NCI-H1436 (cell line): ENCODE measurements at places on chromosomes 6 and 20.
A peak's percentile ranks its signal among the peaks of the same experiment; 100 is the strongest.

DNA sequence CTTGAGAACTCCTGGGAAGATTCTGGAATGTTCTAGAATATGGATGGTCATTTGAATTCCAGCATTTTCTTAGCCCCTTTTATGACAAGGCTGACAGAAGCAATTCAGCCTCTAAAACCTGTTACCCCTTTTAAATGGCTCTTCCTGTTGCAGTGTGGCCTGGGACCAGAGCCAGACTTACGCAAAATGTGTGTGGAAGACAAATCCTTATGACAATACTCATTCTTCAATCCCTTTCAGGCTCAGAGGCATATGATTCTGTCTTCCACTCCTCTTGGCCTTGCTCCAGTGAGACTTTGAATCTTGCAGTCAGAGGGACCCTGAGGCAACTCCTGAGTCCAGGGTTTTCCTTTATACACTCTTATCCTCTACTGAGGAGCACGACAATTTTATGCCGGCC is 287.0 kb downstream of the CLIC5 start:
- no peak for DNase-seq

DNA sequence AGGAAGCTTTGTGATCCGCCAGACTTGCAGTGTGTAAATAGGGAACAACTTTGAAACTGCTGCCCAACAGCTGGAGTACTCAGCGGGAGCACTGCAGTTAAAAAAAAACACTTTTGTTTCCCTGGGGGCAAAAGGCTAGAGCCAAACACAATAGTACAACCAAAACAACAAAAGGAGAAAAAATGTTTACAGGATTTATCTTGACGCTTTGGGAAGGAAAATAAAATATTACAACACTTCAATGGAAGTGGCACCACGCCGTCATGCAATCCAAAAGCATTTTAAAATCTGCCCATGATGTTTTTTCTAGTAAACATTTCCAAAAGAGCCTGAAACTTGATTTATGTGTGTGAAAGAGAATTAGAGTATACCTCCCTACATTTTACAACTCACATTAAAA is 26.0 kb downstream of the PTPRK start:
- no peak for DNase-seq

DNA sequence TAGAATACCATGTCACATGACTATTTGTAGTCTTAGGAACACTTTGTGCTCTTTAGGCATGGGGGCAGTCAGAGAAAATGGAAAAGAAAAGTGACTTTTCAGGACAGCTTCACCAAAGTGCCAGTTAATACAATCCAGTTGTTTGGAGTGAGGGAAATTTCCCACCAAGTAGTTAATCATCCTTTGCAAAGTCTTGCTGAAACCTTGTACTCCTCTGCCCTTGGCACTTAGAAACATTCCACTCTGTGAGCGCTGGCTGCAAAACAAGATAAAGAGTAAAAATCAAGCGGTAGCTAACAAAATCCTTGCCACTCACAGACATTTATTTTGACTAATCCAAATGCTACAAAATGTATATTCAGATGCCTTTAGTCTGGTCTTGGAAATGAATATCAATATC is 229.2 kb upstream of the HSF2 start:
- DNase-seq: no peak

- no peak for DNase-seq
Measured at GRCh38 chr6:56073761-56074160, 173.6 kb downstream of the COL21A1 start.

- no peak for DNase-seq
Measured at GRCh38 chr6:37625591-37626374, 71.9 kb downstream of the MDGA1 start.

DNA sequence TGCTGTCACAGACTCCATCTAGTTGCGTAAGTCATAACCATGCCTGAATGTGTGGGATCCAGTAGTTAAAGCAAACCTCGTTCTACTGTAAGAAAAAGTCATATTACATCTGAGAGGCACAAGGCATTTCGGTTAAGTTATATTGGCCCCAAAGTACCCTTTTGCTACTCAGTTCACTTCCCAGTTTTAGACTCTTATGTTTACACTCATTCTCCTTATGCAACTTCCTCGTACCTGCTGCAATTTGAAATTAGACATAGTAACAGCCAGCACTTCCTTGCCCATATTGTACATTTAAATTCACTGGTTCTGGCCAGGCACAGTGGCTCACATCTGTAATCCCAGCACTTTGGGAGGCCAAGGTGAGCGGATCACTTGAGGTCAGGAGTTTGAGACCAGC is 37.0 kb downstream of the PEX7 start:
- no peak for DNase-seq

DNA sequence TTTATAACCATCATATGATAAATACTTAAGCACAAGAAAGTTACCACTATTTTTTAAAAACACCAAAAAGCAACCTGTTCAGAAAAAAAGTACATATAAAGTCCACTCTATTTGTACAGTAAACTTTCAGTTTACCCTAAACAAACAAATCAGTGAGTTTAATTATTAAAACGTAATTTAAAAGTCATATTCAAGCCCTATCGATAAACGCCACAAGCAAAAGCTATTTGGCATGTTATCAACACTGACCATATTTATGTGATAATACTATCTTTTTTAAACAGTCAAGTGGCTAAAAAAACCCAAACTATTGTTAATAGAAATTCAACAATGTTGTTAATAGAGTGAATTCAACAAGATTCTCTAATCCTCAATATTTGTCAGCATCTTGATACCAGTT is 1.9 kb downstream of the KATNA1 start:
- no peak for DNase-seq

- DNase-seq: no peak
Measured at GRCh38 chr6:69105288-69105687, 470.2 kb downstream of the ADGRB3 start.

DNA sequence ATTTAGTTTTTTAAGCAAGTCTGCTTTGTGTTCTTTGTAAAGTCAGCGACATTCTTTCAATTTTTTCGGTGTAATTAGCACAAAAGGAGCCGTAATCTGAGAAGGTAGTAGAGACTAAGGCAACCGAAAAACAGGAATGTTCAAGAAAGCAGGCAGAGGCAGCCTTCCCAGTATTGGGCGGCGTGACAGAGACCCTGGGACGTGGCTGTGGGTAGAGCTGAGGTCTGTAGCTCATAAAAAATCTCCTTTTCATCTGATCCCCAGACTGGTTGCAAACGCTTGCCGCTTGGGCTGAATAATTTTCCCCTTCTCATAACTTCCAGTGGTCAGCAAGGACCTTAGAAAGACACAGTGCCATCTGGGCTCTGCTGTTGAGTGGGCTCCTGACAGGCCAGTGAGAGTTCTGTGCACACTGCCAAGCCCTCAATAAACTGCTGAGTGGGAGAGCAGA is 30.8 kb downstream of the GNAS start:
- DNase-seq: no peak

DNA sequence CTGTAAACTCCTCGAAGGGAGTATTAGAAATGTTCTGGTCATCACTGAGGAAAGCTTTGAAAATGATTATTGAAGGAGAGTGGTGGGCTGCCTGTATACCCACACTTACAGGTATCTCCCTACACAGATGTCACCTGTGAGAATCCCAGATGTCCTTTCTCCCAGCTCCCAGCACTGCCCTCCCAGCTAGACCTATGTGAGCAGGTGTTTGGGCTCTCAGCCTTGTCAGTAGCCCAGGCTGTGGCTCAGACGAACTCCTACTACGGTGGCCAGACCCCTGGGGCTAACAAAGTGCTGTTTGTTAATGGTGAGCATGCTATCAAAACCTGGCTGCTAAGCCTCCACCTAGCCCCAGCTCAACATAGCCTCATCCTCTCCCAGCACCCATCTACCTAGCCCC is 7.1 kb downstream of the PRSS16 start:
- DNase-seq: no peak

DNA sequence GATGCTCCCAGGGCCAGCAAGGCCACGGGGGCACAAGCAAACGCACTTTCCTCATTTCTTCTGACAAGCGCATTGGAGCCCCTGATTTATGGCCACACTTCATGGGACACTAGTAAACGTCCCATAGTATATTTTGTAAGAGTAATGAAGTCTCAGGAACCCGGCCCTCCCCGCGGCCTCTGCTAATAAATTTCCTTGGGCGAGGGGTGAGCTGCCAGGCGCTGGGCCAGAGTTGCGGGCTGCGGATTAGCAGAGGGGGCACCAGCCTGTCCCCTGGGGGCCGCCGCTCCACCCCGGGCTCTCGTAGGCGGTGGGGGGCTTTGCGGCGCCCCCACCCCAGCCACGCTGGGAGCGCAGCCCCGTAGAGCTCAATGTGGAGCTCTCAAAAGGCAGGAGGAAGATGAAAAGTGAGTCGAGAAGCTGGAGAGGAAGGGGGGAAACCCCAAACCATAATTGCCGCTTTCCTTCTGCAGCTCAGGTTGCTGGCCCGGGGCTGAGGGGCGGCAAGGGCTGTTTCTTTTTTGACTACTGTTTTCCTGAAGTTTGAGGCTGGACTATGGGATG is 173.6 kb downstream of the CDC5L start:
- no peak for DNase-seq

DNA sequence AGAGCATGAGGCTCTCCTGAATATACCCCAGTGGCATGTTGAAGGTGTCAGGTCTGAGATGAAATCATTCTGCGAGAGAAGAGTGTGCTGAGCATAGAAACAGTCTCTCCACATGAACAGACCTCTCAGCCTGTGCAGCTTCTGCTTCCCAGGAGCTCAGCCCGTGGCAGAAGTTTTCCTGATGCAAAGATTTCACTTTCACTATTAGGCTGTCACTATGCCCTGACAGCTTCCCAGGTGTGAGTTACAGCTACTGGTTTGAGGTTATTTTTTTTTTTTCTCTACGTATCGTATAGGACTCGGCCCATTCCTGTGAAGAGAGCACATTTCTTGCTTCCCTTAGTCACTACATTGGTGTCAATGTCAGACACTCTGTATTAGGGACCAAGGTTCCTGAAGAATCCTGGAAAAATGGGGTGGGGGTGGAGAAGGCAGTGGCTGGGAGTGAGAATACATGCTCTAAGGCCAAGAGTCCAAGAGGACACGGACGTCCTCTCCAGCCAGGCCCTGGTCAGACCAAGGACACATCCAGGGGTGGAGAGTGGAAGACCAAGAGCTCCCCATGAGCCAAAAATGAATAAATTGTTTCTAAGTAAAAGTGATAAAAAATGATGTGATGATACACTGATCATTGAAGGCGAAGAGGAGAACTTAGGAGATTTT is 121.2 kb upstream of the AKAP12 start:
- DNase-seq: no peak

GRCh38 chr6:112877134-112878100 is 530.3 kb downstream of the RFPL4B start:
- DNase-seq: no peak

- peak; percentile 58 for DNase-seq
Measured at GRCh38 chr6:41591859-41592502, 45.8 kb downstream of the FOXP4 start.

- DNase-seq: no peak
Measured at GRCh38 chr20:6473197-6473596, 294.3 kb upstream of the BMP2 start.

- no peak for DNase-seq
Measured at GRCh38 chr6:107941199-107941598, 16.8 kb downstream of the SEC63 start.

- DNase-seq: peak; percentile 5
Measured at GRCh38 chr6:55276745-55277530, 50.3 kb upstream of the GFRAL start.

DNA sequence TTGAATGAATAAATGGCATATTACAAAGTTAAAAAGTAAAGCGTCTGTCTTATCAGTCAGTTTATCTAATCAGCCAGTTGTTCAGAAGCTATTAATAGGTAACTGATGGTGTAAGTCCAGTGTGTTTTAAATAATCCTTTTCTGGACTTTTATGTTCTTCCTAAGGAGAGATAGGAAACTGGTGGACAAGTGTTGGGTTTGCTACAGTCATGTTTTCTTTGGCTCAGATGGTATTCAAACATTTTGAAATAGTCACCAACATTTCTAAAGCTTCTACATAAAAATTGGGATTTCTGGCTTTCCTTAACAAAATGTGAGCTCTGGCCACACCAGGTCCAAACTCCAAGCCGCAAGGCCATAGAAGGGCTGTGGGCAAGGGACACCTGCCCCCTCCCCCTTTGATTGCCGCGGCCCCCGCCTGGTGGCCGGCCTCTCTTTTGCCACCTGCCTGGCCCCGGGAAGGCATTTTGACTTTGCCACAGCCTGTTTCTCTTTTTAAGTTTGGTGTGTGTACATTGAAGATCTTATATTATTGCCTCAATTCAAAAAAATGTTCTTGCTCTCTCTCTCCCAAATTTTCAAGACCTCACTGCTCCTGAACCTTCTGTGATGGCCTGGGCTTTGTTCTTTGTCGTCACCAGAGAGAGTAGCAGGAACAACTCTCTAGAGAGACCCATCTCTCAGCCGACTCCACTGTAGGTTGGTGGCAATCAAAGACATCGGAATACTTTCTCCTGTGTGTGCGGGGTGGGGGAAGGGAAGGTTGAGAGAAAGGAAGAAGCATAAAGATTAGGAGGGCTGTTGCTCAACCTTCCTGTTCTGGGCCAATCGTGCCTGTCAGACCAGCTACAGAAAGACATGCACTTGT is 84.0 kb upstream of the ZNF217 start:
- no peak for DNase-seq

DNA sequence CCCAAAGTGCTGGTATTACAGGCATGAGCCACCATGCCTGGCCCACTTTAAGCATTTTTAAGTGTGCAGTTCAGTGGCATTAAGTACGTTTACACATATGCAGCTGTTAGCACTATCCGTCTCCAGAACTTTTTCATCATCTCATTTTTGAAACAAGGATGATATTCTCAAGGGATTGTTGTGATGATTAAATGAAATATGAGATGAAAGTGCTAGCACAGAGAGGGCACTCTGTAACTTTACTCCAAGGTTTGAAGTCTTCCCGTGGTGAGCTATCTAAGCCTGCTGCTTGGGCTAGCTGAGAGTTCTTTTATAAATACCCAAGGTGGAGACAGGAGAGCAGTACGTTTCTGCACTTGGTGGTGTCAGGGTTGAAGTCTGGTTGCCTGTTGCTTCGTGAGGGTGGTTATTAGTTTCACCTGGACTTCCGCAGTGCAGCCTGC is 6.6 kb downstream of the TM9SF4 start:
- no peak for DNase-seq

DNA sequence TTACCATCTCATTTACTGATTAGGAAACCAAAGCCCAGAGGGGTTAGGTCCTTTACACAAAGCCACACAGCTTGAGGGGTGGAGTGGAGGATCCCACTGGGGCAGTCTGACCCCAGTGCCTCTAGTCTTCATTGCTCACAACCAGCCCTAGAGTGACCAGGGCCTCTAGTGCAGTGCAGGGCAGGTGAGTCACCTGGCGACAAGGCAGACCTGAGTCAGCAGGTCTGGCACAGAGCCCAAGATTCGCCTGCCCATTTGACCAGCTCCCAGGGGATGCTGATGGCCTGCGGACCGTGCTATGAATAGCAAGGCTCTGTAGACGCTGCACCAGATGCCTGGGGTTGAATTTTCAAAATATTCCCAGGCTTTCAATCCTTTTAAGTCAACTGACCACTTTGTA is 29.9 kb downstream of the CDH26 start:
- no peak for DNase-seq

DNA sequence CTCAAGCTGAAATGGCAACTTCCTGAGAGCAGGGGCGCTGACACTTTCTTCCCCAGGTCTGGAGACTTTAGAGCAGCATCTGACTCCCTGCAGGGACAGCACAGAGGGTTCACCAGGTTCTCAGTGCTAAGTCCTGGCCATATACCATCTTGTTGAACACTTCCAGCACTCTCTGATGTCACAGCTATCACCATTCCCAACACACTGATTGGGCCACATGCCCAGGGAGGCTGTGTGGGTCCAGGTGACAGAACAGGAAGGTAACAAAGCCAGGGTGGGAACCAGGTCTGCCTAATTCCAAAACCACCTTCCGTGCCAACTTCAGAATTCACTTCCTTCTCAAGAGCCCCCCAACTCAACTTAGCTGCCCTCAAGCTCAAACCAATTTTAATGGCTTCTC is 4.3 kb downstream of the APCDD1L start:
- DNase-seq: no peak
